RCC 7860 (cell line): ENCODE measurements at places on chromosomes 6 and 20.

- no peak for DNase-seq
These were observed 111.0 kb upstream of the ADTRP start for GRCh38 chr6:11889572-11889971.

DNA sequence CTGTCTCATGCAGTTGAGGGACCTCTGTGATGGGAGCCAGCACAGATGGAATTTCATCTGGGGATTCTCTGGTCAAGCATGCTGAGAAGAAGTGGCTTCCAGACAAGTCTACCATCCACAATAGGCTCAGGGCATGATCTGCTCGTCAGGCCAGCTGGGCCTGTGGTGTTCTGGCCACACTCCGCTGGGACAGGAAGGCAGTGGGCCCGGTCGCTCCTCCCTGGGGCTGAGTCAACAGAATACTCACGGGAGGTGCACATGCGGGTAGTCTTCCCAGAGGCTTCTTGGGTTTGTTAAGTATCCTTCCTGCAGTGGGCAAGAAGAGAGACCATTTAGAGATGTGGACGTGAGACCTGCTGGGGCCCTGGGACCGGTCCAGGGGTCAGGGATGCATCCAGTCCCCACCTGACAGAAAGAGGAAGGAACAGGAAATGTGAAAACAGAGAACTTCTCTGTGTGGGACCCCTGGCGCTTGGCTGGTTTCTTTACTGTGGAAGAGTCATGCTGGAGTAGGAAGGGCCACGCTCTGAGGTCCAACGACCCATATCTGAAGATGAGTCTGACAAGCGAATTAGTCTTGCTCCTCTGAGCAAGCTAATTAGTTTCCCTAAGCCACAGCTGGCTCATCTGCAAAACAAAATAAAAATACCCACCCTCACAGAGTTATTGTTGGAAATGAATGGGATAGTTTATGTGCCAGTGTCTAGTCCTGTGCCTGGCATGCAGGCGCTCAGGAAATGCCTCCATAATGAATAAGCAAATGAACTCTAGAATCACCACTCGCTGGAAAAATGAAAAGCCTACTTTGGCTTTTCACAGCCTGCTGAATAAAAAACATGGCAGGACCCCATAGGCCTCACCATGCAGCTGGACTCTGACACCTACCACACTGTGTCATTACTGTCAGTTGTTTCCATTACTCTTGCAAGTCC, 67.3 kb downstream of the TRAM2 start:
- no peak for DNase-seq

GRCh38 chr6:165805636-165806035, 142.6 kb upstream of the PDE10A start:
- no peak for DNase-seq

GRCh38 chr20:14599613-14600012, 262.2 kb upstream of the FLRT3 start:
- DNase-seq: no peak

- no peak for DNase-seq
These were observed 199.3 kb downstream of the LRFN2 start for GRCh38 chr6:40387871-40388264.

GRCh38 chr6:100344321-100344720, 120.4 kb downstream of the SIM1 start:
- no peak for DNase-seq

DNA sequence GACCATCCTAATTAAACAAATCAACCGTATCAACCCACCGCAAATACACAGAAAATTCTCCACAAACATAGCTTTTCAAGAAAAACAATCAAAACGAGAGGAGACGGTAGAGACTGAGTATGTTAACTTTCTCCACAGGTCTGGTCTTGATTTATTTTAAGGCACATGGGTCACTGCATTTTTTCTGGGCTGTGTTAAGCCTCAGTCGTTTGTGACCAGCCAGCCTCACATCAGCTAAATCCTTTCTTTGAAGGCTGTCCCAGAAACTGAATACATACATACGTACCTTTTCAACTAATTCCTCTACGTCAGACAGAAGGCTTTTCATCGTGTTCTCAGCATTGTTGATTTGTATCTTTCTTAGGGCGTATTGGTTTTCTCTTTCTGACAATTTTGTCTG, 69.4 kb downstream of the LAMA4 start:
- DNase-seq: no peak

DNA sequence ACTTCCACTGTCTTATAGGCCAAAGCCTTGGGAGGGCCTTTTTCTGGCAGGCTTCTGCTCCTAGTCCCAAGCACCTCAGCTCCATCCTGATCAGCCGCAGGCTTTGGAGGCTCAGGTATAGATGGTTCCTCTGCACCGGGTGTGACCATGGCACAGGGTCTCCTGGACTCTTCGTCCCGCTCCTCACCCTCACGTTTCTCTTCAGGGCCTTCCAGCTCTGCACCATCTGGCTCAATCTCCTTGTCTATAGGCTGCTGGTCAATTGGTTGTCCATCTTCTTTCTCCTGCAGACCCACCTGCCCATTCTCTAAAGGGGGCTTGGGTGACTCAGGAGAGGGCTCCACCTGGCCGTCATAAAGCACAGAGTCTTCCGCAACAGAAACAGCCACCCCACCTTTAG, 37.0 kb downstream of the BFSP1 start:
- DNase-seq: no peak

DNA sequence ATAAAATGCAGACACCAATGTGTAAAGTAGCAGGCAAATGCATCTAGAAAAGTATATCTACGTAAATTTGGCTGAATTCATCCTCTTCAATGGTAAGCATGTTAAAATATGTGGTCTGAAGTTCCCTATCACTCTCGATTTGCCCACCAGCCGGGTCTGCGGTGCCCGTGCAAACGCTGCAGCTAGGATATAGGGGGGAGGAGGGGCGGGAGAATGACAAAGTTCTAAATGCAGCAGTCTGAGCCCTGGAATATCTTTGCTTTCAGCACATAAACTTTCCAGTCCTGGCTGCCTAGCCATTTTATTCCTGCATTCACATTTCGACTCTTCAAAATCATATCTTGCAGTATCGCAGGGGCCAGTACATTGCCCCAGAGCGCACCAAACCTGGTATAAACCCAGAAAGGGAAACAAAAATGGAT, 708 bp downstream of the NRN1 start:
- DNase-seq: no peak

- DNase-seq: no peak
These were observed 30.8 kb upstream of the MPC1 start for GRCh38 chr6:166413491-166413951.

DNA sequence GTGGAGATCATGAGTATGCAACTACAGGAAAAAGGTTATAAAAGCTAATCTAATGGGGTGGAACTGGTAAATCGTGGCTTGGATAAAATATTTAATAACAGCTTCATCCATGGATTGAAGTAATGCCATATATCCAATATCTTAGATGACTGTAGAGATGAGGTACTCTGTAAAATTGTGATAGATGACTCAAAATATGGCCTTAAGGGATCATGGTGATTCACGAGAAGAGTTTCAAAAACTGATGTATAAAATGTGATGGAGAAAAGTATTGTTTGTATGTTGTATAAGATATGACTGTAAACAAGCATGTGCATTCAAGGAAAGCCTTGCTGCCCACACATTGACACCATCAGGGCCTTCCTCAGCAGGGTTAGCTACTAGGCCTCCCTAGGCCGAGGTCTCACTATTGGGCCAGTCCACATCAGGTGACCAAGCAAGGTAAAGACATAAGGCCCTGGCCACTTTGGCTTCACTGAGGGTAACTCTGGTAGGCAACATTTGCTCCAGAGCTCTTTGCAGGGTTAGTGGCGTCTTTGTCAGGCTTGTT, 17.7 kb upstream of the CCN6 start:
- DNase-seq: no peak

GRCh38 chr6:3607599-3607998, 143.9 kb downstream of the PXDC1 start:
- no peak for DNase-seq

DNA sequence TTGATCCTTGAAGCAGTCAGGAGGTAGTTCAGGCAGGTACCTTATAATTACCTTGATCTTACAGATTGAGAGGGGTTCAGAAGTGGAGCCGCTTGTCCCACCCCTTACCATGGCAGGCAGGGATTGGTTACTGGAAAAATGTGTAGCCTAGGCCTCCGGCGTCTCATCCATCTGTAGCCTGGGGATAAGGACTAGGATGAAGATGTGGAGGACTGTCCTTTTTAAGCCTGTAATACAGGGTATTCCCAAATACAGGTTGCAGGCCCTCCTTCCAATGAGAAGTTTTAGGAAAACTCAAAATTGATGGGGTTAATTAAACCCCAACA, 2.8 kb downstream of the HMGA1 start:
- DNase-seq: no peak

DNA sequence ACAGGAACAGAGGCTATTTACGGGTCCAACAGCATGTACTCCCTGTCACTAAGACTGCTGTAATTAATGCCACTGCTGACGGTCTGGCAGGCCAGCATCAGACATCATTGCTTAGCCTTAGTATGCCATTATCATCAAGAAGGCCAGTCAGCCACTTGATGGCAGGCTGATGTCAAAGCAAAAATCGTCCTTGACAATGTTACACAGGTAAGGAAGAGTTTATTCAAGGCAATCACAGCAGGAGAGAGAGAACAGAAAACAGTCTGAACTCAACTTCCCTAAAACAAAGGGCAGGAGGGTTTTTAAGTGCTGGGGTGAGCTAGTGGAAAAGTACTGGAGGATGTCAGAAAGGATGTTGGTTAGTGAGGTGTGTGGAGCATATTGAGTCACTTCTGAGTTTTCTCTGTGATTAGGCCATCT, 25.1 kb downstream of the FKBP1C start:
- no peak for DNase-seq

DNA sequence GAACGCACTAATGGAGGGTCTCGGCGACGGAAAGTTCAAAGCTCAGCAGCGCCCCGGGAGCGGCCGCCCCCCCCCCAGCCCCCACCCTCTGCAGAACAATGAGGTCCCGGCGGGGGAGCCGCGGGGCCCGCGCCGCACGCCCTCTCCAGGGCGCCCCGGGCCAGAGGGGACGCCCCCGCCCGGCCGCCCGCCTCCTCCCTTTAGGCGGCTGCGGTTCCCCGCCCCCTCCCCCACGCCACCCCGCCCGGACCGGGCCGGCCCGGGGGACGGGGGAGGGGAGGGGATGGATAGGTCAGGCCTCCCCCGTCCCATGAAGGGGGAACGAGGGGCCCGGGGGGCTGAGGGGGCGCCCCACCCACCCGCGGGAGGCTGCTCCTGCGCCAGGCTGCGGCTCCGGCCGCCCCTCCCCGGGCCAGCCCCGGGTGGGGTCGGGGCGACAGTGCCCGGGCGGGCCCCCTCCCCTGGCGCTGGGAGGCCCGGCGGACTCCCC, 1.5 kb downstream of the NOL4L start:
- no peak for DNase-seq

DNA sequence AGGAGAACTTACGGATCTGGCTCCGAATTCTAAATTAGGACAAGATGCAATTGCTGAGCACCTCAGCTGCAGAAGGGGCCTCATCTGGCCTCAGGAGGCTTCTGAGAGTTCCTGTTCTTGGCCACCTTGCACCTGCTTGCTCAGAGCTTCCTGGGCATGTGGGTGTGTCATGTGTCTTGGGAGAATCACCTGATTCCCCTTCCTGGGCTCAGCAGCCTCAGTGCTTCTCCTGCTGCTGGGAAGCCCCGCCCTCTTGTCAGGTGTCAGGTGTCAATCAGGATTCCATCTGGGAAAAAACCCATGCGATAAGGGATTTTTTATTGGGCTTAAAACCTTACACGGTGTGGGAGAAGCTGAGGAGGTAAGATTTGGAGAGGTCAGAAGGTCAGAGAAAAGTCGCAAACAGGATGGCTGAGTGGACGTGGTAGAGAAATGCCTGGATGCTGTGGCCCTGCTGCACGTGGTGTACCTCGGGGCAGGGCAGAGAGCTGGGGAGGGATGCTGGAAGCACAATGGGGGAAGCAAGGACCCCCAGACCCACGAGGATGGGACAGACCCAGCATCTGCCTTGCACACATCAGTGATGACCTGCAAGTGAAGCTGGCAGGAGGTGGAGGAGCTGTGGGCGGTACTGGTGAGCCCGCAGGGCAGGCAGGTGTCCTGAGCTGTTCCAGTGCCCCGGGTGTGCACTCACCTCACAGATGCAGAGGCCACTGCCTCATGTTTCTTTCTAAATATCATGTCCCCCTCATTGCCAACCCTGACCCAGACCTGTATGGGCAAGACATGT, 170.8 kb downstream of the CDH4 start:
- DNase-seq: no peak

DNA sequence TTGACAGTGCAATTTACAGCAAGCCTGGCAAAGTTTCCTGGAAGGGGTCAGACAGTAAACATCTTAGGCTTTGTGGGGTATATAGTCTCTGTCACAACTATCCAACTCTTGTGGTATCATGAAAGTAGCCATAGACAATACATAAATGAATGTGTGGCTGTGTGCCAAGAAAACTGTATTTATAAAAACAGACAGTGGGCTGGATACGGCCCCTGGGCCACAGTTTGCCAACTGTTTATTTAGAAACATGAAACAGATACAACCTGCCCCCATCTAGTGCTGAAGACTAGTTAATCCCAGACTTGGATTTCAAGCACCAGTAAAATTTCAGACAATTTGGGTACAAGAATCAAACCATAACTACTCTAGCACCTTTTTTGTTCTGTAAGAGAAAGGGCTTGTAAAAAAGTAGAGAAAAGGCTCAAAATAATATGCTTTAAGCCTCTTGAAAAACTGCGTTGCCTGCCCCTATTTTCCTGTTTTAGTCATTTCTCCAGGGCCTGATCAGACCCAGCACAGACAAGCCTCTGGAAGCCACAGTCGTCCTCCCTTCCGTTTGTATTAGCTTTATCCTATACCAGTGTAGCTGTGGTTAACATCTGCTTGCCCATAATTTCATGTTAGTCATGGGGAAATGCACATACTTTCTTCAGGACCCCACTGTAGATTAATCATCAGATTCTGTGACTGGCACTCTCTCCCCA, 30.8 kb downstream of the JAG1 start:
- DNase-seq: no peak

GRCh38 chr20:10978019-10978702, 304.4 kb upstream of the JAG1 start:
- DNase-seq: no peak

DNA sequence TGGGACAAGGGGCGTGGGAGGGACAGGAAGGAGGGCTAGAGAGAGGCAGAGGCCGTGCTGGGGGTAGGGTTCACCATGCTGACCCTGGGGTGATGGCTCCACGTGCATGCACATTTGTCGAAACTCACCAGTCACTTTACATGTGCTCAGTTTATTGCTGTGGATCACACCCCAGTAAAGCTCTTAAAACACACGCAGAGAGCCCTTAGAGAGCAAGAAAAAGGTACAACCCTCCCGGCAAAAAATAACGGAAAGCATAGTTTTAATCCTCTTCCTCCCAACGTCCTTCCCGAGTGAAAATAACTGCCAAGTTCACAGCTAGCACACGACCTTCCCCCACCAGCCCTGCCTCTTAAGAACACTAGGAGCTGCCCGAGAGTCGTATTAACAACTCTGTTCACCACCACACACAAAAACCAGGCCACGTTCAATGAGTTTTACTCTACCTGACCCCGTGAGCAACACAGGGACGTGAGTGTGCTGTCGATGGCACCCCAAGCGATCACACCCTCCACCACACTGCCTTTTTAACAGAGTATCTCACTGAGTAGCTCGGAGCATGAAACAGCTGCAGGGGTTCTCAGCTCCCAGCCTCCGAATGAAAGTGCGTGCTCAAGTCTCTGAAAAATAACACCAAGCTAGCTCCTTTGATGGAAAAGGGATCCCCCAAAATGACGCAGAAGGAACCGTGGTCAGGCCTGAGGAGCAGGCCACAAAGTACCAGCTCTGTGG, 39.7 kb downstream of the TAF4 start:
- no peak for DNase-seq
